ENCODE measurements at places on chromosomes 2 and 18.

DNA sequence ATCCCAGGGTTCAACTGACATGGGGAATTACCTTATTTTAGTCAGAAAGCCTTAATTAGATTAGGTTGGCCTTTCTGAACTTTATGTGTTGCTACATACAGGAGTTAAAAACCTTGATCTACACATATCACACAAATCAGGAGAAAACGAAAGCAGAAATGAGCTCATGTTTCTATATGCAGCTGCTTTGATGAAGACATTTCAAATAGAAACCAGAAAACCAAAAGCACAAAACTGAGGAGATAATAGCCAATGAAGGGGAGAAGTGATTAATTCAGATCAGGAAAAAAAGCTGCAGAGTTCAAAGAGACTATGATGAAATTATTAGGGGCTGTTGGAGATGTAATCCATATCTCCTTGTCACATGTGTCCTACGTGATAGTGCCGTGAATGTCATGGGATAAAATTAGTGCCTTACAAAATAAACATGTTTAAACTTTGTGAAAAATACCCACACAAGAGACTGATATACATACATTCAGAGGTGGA, 255.0 kb downstream of the CAMKMT start:
- peak; percentile 35 for DNase-seq

DNA sequence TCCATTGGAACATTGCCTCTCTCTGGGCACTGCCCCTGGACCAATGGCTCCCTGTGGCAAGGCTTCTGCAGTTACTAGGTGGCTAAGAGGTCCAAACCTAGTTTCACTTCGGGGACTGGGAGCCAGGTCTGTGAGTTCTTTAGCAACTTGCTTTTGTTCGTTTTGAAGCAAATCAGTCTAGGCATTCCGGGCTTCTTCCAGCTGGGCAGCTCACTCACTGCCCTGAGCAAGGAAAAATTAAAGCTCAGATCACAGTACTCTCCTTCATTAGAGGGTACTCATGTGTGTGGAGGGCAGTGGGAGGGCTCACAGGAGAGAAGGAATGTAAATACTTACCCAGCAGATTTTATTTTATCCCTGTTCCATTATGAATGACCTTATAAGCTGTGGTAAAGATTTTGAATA, 80.3 kb downstream of the SPP2 start:
- no peak for DNase-seq

- no peak for DNase-seq
Measured at GRCh38 chr2:179595284-179595683, 266.1 kb downstream of the ZNF385B start.

- no peak for DNase-seq
Measured at GRCh38 chr2:16640001-16640700, 25.5 kb downstream of the CYRIA start.

GRCh38 chr2:23708771-23709170, 218.2 kb downstream of the ATAD2B start:
- DNase-seq, result no peak

GRCh38 chr18:59900222-59901128, 679 bp downstream of the PMAIP1 start:
- peak; percentile 78 for DNase-seq

DNA sequence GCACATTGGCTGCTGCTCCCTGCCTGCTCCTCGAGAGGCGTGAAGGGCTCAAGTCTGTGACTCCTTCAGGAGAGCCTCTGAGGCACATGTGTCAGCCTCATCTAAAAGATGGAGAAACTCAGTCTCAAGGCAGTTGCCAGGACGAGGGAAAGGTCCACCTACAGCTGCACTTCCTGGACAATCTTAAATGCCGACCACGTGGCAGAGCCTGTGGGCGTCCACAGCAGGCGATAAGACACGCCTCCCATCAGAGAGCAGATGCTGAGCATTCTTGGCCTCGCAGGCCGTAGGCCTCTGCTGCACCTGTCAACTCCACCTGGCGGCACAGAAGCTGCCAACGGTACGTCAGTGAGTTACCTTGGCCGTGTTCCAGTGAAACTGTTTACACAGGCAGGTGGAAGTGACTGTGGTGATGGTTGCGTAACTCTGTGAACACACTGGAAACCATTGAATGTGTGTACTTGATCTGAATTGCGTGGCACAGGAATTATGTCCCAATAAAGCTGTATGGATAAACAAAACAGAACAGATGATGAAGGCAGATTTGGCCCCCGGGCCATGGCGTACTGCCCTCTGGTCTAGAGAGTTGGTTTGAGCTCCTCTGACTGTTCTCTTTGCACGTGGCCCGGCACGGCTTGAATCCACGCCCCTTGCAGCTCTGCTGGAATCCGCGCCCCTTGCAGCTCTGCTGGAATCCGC, 114.5 kb downstream of the RNF144A start:
- DNase-seq, result peak; percentile 62

DNA sequence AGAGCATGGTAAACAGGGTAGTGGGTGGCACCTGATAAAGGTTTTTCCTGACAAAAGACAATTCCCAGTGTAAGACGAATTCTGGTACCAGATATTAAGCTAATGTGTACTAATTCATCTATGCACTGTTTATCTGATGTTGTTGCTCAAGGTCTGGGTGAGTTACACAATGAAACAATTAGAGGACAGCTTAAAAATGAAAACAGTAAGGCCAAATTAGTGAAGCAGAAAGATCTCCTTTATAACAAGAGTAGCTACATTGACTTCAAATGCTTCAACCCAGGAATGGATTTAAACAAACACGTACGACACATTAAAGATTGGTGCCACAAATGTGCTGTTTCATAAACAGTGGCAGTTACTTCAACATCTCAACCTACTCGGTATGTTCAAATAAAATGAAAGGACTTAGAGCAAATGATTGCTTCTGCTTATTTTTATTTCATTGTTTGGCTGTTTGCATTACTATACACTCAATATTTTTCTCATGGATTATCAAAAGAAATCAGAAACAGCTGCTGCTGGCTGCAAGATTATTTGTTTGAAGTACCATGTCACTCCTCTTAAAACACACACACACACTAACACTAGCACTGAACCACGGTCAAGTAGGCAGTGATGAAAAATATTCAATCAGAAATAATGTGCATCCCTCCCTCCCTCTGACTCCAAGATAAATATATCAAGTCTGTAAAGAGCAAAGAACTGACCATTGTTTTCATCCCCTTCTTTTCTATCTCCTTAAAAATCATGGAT, 94.4 kb upstream of the RND3 start:
- DNase-seq, result no peak

DNA sequence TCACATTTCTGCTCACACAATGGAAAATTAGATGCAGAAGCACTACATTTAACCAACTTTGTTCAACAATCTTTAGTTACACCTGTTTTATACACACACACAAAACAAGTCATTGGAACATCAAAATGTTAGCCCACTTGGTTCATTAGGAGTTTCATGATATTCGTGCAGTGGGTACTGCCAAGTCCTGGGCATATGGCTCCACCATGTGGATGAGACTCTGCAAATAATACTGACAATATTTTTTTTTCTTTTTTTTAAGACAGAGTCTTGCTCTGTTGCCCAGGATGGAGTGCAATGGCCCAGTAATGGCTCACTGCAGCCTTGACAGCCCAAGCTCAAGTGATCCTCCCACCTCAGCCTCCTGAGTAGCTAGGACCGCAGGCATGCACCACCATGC, 34.5 kb upstream of the GRB14 start:
- DNase-seq, result no peak

DNA sequence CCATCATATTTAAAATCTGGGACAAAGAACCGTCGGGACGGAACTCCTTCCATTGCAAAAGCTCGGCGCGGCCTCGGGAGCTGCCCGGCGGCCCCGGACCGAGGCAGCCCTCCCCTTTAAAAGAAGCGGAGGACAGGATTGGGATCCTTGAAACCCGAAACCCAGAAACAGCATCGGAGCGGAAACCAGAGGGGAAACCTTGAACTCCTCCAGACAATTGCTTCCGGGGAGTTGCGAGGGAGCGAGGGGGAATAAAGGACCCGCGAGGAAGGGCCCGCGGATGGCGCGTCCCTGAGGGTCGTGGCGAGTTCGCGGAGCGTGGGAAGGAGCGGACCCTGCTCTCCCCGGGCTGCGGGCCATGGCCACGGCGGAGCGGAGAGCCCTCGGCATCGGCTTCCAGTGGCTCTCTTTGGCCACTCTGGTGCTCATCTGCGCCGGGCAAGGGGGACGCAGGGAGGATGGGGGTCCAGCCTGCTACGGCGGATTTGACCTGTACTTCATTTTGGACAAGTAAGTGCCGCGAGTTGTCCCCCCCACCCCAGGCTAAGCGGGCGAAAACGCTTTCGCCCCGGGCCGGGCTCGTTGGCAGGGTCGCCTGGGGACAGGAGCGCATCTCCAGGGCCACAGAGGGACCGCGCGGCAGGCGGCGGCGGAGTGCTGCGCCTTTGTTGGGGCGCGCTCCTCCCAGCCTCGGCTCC, at the start of gene ANTXR1:
Gene ANTXR1, plus strand, starts transcription at position 38 of the 698 bp plus-strand sequence. Its CDS starts 321 bp downstream, at position 359.
- no peak for DNase-seq

- no peak for DNase-seq
Measured at GRCh38 chr18:5214583-5215351, 17.7 kb upstream of the AKAIN1 start.

GRCh38 chr2:67135208-67135607, 261.9 kb upstream of the ETAA1 start:
- DNase-seq, result no peak
